Activated CD4-positive, alpha-beta T cell treated with anti-CD3 and anti-CD28 coated beads, Interleukin-2, amount 50 U/mL, for 1 hour (primary cell): ENCODE measurements at places on chromosomes 6 and 20.

DNA sequence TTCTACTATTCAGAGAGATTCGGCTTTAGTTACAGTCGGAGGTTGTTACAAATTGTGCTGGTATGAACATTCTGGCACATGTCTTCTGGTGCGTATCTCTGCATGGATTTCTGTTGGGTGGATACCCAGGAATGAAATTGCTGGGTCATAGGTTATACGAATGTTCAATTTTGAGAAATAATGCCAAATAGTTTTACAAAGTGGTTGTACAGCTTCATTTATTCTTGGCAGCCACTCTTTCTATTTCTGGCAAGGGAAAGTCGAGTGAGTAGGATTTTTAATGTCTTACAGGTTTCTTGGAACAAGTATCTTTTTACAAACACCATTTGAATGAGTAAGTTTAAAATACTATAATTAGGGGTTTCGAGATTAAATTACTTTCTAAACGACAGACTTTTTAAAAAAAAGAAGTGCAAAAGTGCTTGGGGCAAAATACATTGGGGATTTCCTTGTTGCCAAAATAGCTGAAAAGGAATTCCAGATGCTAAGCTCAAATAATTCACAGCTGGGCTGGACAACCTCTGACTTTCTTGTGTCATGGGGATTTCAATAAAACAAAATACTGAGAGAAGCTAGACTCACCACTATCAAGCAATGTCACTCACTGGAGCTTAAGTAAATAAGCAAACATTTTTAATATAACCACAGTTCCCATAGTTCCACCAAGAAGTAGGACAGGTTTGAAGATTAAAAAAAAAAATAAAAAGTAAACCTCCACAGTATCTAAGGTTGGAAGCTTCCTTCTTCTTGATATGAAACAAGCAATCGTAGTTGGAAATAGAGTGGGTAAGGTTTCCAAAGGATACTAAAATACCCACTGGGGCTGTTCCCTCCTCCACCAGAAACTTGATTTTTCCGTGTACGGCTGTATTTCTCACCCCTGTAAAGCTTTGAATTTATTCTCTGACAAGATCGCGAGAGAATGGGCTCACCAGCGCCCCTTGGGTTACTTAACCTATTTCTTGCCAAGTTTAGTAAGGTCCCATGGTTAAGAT, 21.6 kb upstream of the GFOD1 start:
- DNase-seq: no peak

DNA sequence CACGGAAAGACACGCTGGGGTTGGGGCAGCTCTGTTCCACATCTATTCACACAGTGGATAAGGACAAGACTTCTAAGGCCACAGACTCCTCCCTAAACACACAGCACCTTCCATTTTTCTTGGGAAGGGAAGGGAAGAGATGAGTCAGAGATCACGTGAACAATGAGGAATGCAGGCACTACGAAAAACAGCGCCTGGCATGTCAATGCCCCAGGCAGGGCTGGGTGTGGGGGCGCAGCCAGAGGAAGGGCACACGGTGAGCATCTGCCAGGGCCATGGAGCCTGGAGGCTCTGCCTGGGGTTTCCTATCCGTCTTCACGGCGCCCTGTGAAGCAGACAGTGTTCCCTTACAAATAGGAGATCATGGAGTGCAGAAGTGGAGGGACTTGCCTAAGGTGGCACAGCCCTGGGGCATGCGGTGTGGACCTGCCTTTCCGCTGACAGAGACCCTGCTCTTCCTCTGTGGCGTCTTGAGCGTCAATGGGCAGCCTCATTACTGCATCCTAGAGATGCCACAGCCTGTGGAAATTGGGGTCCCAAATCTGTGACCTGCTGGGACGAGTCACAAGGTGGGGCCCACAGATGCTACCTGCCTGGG, 15.4 kb downstream of the UNC93A start:
- DNase-seq: no peak

GRCh38 chr6:128427139-128427538, 93.3 kb downstream of the PTPRK start:
- no peak for DNase-seq

DNA sequence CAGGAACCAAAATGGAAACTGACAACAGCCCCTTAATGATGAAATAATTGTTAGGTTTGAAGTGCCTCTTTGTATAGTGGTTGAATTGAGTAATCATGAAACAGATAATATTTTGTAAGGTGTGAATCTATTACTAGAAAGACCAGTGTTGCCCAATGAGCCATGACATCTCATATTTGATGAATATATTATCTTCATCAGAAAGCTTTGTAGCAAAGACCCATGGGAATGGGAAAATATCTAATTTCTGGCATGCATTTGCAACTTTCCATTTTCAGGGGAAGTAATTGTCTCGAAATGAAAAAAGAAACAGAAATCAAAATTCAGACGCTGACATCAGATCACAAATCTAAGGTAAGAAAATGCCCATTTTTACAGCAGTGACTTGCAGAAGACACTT, 57.3 kb upstream of the LAMP5 start:
- no peak for DNase-seq

- no peak for DNase-seq
Measured at GRCh38 chr6:77883851-77884250, 231.0 kb downstream of the MEI4 start.

DNA sequence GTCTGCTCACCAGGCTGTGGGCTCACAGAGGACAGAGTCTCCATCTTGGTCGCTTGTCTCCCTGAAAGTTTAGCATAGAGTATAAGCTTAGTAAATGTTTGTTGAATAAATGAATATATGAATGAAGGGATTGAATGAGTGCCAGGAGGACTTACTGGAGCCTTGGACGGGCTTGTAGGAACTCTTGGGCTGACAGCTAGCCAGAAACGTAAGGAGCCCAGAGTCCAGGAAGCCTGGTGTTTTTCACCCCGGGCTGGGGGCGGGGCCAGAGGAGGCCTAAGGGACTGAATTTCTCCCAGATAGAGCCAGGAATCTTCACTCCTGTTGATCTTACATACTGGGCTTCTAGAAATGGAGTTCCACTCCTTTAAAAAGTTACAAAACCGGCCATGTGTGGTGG, 68.5 kb upstream of the SRSF6 start:
- no peak for DNase-seq

DNA sequence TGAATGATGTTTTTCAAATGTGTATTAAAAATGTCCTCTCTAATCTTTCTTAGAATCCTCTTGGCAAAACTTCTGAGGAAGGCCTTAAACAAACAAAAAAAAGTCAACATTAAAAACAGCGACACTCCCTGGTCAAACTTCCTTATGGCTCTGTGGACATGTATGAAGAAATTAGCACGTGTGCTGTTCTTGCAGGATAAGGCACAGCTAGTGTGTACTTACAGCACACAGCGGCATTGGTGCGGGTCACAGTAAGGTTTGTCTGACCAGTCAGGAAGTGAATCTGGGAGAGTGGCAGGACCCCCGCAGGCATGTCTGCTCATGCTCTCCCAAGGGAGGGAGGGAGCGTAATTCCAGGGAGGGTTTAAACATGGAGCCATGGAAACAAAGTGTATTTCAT, 38.8 kb downstream of the SLC22A1 start:
- no peak for DNase-seq

GRCh38 chr6:140636271-140636907, 1261.9 kb upstream of the CITED2 start:
- no peak for DNase-seq

- no peak for DNase-seq
Measured at GRCh38 chr6:89927791-89928550, 33.7 kb downstream of the GJA10 start.

GRCh38 chr6:34671367-34671766, 25.2 kb downstream of the ILRUN start:
- no peak for DNase-seq

DNA sequence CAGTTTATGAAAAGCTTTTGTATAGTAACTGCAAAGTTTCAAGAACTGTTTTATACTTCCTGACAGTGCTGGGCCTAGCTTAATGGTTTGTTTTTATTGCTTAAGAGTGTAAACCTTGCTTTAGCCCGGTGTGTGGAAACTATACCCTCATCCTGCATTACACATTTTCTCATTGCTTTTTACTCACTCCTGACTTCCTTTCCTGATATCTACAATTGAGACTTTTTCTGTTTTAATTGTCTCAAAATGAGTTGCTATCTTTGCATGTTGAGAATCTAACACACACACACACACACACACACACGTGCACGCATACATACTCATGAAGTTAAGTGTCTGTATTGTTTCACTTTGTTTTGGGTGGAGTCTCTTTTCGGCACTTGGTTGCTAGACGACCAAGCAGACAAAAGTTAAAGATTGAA, 16.7 kb downstream of the BMP2 start:
- no peak for DNase-seq

DNA sequence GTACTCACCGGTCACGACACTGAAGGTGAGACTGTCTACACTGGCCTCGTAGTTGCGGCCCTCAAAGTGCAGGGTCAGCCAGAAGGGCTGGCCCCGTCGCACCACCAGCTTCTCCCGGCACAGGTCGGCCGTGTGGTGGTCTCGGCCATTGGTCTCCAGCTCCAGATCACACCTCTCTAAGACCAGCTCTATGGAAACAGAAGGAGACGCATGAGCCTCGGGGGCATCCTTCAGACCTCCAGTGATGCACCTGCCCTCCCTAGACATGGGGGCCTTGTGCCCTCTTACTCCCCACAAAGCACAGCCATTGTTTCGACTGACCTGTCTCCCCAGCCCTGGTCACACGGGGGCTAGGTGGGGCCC, 3.7 kb downstream of the TGM2 start:
- DNase-seq: no peak

- no peak for DNase-seq
Measured at GRCh38 chr20:63064310-63064709, 57.5 kb upstream of the BHLHE23 start.

- DNase-seq: no peak
Measured at GRCh38 chr6:122631571-122632249, 21.5 kb downstream of the PKIB start.

- DNase-seq: peak; percentile 38
Measured at GRCh38 chr6:13615792-13616120, 621 bp downstream of the NOL7 start.

DNA sequence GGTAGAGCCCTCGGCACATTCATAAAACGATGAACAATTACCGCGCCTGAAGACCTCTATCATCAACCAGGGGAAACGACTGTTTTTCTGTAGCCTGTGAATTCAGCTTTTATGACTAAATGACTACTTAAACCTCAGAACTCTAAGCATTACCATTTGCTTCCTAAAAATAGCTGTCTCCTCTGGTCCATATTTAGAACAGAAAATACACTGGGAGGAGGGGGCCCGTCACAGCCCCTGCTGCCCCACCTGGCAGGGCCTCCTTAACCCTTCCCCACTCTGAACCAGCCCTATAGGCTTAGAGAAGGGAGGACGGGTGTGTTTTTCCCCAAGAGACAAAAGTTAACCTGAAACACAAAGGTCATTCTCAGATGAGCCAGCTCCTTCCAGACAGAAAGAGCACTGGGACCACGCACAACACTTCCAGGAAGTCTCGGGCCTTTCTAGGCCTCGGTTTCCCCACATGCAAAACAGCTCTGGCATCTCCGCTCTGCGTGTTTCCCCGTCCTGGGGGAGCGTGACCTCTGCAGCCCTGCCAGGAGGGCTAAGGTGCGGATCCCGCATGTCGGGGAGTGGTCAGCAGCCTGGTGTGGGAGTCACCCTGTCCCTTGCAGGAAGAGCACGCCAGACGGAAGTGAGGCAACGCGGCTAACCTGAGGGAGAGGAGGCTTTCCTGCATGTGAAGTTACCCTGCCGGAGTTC, 193.9 kb downstream of the DLL1 start:
- no peak for DNase-seq

GRCh38 chr20:9051508-9051907, 17.4 kb upstream of the PLCB4 start:
- no peak for DNase-seq

DNA sequence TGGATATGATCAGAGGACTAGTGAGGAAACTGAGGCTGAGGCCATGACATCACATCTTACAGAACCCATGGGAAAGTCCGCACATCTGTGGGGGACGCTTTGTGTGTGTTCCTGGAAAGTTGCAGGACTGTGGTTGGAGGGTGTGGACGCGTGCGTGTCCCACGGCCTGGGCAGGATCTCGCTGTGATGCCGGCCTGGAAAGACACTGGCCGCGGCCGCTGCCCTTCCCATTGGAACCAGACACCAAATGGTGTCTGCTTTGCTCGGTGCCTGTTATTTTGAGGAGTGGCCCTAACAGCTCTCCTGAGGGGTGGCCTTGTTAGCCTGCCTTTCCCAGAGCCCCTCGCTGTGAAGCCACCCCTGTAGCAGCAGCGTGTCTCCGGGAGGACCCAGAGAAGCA, 41.1 kb downstream of the DLL1 start:
- DNase-seq: no peak

- no peak for DNase-seq
Measured at GRCh38 chr20:37350649-37351574, 5.0 kb downstream of the SRC start.

DNA sequence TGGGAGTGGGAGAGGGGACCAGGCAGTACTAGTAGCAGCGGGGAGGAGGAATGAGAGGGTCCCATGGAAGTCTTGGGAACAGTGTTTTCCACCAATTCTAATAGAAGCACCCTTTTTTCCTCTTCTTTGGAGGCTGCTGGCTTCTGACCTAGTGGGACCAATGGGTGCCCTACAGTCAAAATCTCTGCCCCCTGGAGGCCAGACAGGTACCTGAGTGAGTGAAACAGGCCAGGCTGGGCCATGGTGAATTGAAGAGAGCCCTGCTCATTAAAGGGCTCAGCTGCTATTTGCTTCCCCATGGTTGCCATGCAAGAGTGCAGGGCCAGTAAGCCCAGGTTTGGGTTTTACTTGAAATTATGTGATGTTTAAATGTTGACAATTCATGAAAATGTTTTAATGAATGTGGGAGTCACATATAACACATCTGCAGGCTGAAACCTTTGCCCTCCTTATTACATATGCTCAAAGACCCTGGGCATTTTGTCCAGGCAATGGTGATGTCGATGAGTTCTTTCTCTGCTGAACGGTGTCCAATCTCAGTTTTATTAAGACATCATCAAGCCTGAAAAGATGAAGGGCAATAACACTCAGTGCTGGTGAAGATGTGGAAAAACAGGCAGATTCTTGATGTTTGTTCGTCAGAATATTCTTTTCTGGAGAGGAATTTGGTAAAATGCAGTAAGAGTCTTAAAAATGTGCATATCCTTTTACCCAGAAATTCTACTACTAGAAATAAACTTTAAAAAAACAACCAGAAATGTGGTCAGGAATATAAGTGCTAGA, 42.3 kb upstream of the OCSTAMP start:
- DNase-seq: no peak

DNA sequence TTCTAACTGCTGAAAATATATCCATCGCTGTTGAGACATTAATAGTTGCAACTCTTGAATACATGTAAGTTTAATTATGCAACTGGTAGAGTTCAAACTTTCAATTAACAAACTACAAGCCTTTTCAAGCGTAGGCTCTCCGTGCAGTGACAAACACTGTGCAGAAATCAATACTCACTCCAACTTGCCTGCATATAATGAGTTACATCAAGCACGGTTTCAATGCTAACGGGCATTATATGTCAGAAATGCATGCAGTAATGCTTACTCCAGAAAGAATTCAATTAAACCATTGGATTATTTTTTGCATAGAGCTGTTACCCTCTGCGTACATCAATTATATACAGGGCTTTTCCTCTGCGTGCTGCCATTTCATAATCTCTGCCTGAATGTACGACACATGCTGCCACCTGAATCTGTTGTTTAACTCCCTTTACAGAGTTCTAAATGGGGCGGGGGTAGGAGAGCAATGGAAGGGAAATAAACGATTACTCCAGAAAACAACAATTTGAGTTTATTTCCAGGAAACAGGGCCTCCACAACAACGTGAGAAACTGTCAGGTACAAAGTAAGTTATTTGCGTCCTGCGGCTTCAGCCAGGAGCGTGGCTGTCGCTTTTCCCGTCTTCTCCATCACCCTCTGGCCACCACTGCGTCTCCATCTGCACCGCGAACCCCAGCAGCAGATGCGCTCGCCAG, 1.8 kb downstream of the PTPRK start:
- no peak for DNase-seq
